IMR-90 (cell line): ENCODE measurements at places on chromosomes 1 and 21. TPM values are rescaled to one million over a fixed set of nuclear protein-coding genes. Genes with fewer than 3 reads are reported as not detected.
A peak's percentile ranks its signal among the peaks of the same experiment; 100 is the strongest.

Gene HPCAL4
- not detected in 2 replicates for total RNA-seq

GRCh38 chr1:162389021-162389818, 7.7 kb downstream of the C1orf226 start:
- peak; percentile 30 for DNase-seq

DNA sequence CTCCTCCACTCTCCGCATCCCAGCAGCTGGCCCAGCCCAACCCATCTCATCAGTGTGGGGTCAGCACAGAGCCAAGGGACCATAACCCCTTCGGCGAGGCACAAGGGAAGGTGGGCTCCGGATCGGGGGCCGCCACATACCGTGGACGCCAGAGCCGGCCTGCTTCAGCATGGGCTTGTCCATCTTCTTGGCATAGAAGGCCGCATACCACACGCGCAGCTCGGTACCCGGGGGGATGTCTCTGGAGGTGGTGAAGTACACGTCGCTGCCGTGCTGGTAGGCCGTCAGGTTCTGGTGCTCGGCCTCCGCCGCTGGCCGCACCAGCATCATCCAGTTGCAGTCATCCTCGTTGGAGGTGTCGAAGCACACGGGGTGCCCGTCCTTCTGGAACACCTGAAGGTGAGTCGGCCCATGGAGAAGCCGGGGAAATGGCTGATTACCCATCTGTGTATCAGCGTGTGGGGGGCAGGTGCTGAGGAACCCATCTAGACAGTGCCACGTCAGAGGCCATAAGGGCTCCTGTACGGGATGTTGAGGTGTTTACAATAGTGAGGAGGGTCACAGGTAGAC, 24.6 kb downstream of the PRDM15 start:
- DNase-seq = no peak

- no peak for DNase-seq
Measured at GRCh38 chr1:43434256-43434655, 19.5 kb downstream of the HYI start.

GRCh38 chr1:33148615-33149014, 33.2 kb downstream of the TRIM62 start:
- DNase-seq = no peak
